ENCODE measurements at places on chromosomes 2 and 18.

DNA sequence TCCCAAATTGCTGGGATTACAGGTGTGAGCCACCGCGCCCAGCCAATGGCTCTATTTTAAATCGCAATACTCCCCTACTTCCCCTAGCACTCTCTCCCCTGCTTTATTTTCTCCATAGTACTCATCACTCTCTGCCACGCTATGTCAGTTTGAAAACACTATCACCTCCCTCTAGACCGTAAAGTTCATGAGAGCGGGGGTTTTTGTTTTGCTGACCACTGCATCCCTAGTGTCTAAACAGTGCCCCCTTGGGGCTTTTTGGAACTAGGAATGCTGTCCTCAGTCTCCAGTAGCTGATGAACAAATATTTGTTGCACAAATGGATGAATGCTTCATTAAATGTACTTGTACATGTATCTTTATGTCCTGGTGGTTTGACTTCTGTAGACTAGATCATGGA, 44.1 kb downstream of the ATOH8 start:
- DNase-seq = no peak

DNA sequence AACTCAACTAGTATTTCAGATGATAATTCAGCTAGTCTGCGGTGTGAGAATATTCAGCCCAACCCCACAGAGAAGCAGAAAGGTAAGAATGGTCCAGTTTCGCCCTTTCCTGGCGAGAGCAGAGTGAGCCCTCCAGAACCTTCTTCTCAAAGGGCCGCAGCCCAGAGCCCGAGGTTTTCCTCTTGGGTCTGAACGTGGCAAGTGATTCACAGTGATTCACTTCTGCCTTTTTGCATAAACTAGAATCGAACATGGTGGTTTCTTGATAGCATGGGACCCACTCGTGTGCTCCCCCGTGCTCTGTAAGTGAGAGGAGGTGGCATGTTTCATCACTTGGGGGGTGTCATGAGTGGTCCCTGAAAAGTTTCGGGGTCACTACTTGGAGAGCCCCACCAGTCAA, 24.2 kb downstream of the TRAF3IP1 start:
- DNase-seq = no peak

GRCh38 chr18:6604573-6604941, 125.0 kb upstream of the ARHGAP28 start:
- DNase-seq = peak; percentile 53

- DNase-seq = peak; percentile 60
These were observed 2.0 kb downstream of the PPP4R1 start for GRCh38 chr18:9612215-9612830.

DNA sequence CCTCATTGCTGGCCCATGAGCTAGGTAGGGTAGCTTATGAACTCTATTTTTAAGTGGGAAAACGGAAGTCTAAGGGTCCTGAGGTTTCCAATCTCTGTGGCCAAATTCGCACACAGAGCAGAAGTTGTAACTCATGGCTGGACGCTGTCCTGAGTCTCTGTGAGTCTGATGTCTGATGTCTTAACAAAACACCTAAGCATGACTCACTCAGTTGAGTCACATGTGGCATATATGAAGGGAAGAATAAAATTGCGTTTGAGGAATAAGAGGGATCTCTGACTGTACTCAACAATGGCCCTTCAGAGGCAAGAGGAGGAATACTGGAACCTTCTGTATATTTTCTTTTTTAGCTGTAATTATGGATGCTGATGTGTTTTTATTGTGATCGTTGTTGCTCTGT, 569.7 kb downstream of the RIT2 start:
- DNase-seq = no peak

GRCh38 chr2:181178823-181179412, 198.5 kb downstream of the UBE2E3 start:
- DNase-seq = no peak

GRCh38 chr18:50602466-50602865, 42.6 kb downstream of the MAPK4 start:
- no peak for DNase-seq

All from NCI-H345 (cell line).